Left renal cortex interstitium (tissue), 4 donors: ENCODE measurements at places on chromosomes 7 and 10. TPM values are rescaled to one million over a fixed set of nuclear protein-coding genes. Genes with fewer than 3 reads are reported as not detected.

Gene RBP4
- polyA plus RNA-seq, result 0.43 TPM

Gene DNAH11
- polyA plus RNA-seq, result 2.0 TPM

Gene TEX47
- polyA plus RNA-seq, result not detected

Gene LRRC17
- 64.1 TPM for polyA plus RNA-seq

- no peak for DNase-seq
Measured at GRCh38 chr10:26217396-26218086, 967 bp downstream of the GAD2 start.

- no peak for DNase-seq
Measured at GRCh38 chr10:69915215-69915560, 113.5 kb downstream of the COL13A1 start.

DNA sequence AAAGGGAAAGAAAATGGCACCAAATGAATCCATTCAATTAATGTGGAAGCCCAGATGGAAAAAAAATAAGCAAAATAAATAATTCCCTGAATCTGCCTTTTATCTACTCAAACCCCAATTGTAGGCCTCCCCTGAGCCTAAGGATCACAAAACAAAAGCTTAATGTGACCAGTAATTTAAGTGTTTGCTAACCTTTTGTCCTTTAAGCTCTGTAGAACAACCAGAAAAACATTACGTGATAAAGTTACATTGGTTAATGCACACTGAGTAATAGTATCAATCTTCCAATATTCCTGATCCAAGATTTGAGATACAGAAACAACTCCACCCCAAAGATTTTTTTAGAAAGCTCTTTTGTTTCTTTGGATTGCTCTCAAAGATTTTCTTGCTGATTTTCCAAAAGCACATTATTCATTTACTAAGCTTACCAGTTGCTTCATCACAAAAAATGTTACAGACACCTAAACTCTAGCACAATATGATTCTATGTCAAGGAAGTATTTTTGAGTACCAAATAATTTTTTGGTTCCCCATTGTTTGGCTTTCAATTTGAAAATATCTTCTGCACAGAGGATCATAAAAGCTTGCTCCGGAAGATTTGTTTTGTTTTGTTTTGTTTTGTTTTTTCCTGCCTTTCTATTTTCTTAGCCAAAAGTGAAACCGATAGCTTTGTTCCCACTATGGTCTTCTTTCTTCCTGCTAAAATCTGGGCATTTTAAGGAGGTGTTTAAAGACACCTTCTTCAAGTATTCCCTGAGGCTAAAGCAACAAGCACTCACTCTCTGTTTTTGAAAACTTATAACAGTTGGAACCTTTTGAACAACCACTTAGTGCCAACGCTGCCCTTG lies 54.2 kb downstream of the TRIL start:
- no peak for DNase-seq

DNA sequence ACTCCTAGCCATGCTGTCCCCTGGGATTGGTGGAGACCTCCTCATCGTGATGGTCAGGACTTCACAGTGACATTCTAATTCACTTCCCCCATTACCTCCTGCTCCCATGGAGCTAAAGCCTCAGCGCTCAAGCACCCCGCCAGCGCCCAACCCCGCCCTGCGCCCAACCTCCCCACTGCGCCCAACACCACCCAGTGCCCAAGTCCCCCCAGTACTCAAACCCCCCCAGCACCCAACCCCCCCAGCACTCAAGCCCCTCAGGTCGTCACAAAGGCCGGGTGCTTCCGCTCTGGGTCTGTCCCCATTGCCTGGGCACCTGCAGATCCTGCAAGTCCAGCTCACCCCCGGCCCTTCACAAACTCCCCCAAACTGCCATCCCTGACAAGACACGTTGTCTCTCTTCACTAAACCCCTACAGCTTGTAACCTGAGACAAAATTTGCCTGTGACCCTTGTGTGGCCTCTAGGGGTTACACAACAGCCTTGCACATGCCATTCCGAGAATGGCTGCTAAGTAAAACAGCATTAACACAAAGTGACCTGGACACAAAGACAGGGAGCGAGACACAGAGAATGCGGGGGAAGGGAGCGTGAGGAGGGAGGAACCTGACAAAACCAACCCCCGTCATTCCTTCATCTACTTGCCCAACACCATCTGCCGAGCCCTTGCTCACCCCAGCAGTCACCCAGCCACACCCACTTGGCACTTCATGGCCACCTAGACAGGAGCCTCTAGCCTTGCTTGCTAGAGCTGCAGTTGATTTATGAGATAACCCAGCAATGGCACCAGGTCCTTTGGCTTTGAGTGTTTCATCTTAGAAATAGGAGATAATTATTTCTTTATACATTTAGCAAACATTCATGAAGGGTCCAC lies 107.8 kb downstream of the ADARB2 start:
- DNase-seq, result no peak

GRCh38 chr10:71216751-71217265 lies 4.4 kb downstream of the UNC5B start:
- no peak for DNase-seq

- DNase-seq, result peak; percentile 58
Measured at GRCh38 chr10:60572511-60573194, 183.0 kb upstream of the ANK3 start.

Gene TMEM196
- polyA plus RNA-seq, result not detected

DNA sequence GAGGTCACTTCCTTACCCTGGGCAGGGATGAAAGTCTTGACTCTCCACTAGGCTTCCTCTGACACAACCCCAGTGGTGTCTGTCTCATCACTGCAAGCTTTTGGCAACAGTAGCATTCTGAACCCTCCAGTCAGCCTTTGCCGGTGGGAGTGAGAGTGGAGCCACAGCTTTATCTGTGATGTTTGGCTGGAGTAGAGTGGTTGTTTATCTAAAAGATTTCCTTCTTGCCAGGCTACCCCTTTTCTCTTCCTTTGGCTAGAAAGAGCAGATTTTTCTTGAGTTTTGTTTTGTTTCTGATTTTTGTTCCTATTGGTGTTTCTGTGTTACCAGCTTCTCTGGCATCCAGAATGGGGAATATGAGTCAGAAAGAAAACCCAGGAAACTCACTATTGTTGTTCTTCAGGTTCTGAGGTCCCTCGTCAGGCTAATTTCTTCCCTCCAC lies 98.9 kb upstream of the KIF5B start:
- DNase-seq, result no peak

GRCh38 chr10:60348982-60349381 lies 40.7 kb downstream of the ANK3 start:
- no peak for DNase-seq

GRCh38 chr10:124675824-124676223 lies 68.4 kb downstream of the FAM53B start:
- DNase-seq, result no peak

GRCh38 chr7:2148189-2148588 lies 84.6 kb downstream of the MAD1L1 start:
- no peak for DNase-seq

GRCh38 chr10:74863551-74863950 lies 37.2 kb downstream of the KAT6B start:
- no peak for DNase-seq

DNA sequence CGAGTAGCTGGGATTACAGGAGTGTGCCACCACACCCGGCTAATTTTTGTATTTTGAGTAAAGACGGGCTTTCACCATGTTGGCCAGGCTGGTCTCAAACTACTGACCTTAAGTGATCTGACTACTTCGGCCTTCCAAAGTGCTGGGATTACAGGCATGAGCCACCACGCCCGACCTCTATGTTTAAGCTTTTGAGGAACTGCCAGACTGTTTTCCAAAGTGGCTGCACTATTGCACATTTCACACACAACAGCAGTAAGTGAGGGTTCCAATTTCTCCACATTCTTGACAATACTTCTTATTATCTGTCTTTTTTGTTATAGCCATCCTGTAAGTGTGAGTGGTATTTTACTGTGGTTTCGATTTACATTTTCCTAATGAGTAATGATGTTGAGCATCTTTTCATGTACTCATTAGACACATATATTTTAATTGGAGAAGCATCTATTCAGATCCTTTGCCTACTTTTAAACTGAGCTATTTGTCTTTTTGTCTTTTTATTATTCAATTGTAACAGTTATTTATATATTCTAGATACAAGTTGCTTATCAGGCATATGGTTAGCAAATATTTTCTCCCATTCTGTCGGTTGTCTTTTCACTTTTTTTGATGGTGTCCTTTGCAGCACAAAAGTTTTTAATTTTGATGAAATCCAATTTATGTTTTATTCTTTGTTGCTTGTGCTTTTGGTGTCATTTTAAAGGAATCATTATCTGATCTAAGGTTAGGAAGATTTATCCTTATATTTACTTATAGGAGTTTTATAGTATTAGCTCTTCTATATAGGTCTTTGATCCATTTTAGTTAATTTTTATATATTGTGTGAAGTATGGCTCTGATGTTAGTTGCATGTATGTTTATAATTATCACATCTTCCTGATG lies 12.8 kb upstream of the IRF5 start:
- no peak for DNase-seq

GRCh38 chr7:152649220-152649619 lies 26.7 kb downstream of the XRCC2 start:
- no peak for DNase-seq

GRCh38 chr7:140609646-140610045 lies 31.0 kb downstream of the DENND2A start:
- no peak for DNase-seq

DNA sequence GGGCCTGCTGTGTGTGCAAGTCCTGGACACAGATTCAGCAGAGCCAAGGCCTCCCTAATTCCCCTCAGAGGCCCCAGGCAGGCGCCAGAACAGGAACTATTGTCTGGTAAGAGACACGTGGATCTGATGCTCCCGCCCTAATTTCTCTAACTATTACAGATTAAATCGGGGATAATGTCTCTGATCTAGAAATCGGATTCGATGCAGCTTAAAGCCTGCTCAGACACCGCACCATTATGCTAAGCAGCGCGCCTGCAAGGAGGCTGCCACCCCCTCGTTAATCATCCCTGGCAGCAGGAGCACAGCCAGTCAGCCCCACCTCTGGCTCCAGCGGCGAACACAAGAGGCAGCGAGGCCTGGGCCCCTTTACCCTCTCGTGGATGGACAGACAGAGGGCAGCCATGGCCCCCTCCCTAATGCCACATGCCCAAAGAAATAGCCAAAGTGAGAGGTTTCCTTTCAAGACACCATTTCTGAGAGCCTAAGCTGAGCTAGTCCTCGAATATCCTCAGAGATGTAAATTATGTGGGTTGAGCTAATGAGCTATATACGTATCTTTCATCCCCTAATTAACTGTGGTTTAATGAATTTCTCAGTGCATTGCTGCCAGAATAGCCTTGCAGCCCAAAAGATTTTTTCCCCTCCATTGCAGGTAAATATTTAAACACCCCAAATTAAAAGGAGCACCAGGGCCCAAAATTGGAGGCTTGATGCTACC lies 122.1 kb downstream of the GRID1 start:
- DNase-seq, result no peak

- peak; percentile 19 for DNase-seq
Measured at GRCh38 chr7:138891446-138891810, 89.8 kb downstream of the KIAA1549 start.

GRCh38 chr7:100681491-100682227 lies 8.1 kb downstream of the GNB2 start:
- no peak for DNase-seq

DNA sequence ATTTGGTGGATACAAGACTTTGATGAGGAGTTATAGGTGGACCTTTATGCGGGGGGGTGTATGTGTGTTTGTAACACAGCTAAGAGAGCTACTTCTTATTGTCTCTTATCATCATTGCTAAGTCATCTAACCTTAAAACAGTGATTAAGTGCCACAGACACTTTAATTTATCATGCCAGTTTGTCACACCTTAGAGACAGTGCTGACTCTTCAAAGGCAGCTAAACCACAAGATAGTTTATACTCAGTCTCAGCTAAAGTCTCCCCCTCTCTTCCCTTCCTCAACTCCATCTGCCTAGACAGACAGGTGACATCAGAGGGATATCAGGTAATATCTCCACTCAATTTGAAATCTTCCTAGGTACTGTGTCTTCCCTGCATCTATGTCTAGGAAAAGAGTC lies 42.2 kb downstream of the MYPN start:
- no peak for DNase-seq

Gene CCDC172
- not detected for polyA plus RNA-seq

- no peak for DNase-seq
Measured at GRCh38 chr7:4093035-4093434, 589.1 kb upstream of the FOXK1 start.
